Stimulated activated CD4-positive, alpha-beta T cell treated with anti-CD3 and anti-CD28 coated beads, Interleukin-12 subunit alpha, Interleukin-12 subunit beta, amount 100 ng/mL, for 48 hours (primary cell): ENCODE measurements at places on chromosomes 12 and 14.

DNA sequence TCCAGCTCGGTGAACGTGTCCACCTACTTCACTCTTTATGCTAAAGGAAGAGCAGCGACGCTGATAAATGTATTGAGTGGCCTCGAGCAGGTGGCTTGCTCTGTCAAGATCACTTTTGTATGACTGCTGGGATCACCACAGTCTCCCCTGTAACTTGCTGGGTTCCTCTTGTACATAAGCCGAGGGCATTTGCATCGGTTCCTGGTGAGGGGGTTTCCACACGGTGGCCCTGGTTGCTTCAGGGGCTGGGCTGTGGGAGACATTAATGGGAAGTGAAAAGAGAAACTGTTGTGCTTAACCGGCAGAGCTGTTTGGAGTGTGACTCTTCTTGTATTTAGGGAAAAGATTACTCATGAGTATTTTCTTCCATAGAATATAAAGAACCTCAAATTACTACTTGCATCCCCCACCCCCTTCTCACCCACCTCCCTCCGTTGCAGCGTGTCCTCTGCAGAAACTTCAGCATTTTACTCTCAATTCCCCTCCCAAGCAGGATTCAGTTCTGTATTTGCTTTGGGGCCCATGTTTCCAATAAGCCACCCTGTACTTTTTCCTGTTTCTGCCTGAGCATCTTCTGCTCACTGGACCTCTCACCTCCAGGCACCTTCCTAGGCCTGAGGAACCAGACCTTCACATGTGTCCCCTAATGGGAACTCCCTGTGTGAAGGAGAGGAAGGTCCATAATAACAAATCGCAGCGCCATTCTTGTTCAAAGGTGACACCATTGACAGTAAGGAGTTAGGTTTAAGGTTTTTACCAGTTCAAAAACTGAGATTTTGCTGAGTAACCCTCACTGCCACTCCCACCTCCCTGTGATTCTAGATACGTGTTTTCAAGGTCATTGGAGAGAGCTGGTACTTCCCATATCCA, 187.0 kb downstream of the ETV6 start:
- DNase-seq = peak; percentile 62

GRCh38 chr14:22982477-22983245, at the start of gene AJUBA:
AJUBA (minus strand) TSS chr14:22982551; CDS start chr14:22982266, 285 bp downstream.
- DNase-seq = peak; percentile 77

GRCh38 chr12:99049774-99050173, 404.7 kb downstream of the APAF1 start:
- no peak for DNase-seq

DNA sequence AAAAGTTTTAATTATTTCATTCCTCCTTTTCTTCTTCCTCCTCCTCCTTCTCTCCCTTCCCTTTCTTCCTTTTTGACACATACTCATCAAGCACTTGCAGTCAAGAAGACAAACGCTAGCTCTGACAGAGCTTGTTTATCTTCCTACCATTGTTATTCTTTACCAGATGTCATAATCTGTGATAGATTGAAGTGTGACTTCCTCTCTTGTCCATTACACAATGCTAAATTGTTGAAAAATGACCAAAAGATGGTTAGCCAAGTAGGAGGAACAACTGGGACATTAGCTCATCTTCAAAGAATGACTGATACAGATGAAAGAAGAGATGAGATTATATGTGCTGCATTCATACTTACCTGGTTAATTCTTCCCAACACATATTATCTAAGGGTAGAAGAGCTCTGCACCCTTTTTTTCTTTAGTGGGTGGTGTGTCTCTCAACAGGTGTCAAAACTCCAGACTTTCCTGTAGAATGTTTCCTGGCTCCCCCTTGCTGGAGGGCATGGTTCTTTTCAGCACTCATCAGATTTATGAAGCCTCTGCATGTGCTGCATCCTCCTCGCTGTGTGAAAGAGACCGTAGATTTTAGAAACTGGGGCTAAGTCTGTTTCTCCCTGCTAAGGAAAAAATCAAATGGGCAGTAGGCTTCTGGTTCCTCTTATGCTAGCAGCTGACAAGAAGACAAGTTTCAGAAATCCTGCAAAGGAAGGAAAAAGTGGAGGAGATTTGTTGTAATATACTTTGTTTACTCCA, 147.1 kb downstream of the TMX1 start:
- no peak for DNase-seq

GRCh38 chr14:63478437-63478852, 64.7 kb downstream of the PPP2R5E start:
- no peak for DNase-seq

GRCh38 chr14:86179980-86180379, 650.0 kb downstream of the FLRT2 start:
- no peak for DNase-seq

DNA sequence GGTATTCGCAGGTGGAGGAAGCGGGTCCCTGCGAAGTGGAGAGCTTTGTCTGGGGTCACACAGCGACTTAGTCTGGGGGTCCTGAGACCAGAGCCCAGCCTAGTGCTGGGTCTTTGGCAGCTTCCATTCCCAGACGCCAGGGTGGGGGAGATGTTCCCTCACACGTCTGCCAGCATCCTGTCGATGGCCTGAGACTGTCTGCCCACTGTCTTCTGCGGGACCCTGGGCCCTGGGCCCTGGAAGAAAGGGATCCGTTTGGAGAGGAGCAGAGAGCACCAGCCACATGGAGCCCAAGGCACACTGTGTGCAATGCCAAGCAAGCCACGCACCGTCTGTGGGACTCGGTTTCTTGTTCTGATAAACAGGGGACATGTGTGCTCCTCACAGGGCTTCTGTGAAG, 197.2 kb downstream of the KIF26A start:
- no peak for DNase-seq

DNA sequence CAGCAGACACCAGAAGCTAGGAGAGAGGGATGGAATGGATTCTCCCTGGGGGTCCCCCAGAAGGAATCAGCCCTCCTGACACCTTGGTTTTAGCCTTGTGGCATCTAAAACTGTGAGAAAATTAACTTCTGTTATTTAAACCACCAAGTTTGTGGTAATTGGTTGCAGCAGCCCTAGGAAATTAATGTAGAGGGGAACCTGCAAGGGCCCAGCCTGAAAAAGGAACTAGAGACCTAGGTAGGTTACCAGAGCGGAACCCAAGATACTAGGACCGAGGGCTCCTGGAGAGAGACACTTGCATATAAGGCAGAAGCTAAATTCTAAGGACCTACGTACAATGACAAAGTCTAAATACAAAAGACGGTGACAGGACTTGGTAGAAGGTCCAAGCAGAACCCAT, 8.1 kb upstream of the DENND5B start:
- no peak for DNase-seq

- no peak for DNase-seq
These were observed 55.0 kb downstream of the SVOP start for GRCh38 chr12:108965886-108966285.

DNA sequence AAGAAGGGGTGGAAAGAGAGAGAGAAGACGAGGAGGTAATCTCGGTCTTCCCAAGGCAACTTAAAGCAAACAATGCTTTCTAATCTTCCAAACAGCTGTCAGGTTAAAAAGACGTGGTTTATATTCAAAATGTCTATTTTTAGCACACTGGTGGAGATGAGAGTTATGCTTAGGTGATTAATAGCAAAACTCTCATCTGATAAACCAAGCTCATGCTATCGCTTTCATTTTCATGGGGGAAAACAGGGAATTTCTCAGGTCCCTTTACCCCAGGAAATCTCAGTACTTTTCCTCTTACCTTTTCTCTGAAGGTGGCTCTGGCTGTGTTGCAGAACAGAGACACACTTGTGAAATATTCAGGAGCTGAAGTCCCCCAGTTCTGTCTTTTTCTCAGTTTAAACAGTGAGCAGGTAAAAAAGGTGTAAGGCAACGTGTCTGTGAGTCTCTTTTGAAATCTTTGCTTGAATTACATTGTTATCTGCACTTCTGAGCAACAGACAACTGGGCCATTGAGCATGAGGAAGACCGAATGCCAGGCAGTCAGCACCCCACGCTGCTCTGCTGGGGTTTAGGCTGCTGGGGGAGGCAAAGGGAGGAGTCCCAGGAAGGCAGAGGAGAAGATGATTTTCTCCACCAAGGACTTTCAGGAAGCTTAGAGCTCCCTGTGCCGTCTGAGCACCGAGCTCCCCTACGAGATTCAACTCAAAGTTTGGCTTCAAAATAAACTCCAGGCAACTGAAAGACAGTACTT, 759.3 kb downstream of the BCL11B start:
- no peak for DNase-seq

DNA sequence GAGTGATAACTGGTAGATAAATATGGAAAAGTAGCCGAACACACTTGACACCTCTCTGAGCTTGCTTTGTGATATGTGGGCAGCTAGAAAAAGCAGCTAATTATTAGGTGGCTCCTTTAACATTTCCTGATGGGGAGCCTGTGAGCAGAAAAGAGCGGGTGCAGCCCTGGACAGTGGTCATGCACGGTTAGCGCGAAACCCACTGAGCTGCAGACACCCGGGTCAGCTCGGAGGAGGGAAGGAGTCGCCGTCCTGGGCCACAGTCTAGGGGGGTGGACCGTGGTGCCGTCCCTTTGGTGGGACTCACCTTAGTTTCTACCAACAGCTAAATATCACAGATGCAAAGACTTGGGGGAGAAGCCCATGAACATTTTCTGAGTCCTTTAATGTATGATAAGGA, 6.6 kb downstream of the COA8 start:
- DNase-seq = no peak

DNA sequence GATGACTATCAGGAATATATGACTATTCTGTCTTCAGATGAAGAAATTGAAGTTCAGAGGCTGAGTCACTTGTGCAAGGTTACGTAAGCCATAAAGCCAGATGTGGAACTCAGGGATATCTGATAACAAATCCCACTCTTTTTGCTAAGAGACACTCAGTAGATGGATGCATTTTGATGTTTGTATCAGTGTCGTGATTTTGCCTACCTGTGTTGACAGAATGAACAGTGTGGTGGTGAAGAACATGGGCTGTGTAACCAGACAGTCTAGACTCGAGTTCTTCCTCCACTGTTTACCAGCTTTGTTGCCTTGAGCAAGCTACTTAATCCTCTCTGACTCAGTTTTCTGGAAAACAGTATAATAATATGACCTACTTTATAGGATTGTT, 93.9 kb downstream of the DAAM1 start:
- DNase-seq = no peak

DNA sequence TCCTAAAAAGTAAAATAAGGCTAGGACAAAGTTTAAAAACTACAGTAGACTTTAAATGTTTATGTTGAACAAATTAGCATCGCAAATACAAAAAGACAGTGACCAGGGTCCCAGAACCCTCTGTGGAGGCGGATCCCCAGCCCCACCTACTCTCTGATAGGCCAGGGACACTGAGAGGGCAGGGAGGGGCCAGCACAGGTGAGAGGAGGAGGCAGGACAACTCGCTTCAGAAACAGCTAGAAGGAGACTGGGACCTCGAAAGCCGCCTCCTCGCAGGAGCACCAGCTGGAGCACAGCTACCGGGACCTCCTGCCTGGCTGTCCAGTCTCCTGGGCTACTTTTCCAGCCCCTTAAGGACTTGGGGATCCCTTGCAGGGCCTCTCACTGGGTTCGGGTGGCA, 992 bp downstream of the DNAH10 start:
- DNase-seq = no peak

DNA sequence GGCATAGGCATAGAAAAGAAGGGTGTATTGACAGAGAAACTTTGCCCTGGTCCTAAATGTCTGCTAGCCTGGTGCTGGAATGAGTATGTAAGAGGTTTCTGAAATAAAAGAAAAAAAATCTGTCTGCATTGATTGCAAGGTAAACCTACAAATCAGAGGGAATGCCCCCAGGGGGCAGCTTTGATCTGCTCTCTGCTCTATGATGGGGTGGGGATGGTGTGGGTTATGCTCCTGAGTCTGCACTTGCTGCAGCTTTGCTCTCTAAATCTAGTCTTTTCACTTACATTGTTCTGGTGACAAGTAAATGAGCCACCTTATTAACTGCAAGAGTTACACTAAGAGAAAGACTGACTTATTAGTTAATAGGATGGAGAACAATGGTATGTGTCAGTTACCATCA, 468.4 kb upstream of the STXBP6 start:
- DNase-seq = no peak

GRCh38 chr12:106301241-106301610, 1.3 kb upstream of the TCP11L2 start:
- DNase-seq = no peak

DNA sequence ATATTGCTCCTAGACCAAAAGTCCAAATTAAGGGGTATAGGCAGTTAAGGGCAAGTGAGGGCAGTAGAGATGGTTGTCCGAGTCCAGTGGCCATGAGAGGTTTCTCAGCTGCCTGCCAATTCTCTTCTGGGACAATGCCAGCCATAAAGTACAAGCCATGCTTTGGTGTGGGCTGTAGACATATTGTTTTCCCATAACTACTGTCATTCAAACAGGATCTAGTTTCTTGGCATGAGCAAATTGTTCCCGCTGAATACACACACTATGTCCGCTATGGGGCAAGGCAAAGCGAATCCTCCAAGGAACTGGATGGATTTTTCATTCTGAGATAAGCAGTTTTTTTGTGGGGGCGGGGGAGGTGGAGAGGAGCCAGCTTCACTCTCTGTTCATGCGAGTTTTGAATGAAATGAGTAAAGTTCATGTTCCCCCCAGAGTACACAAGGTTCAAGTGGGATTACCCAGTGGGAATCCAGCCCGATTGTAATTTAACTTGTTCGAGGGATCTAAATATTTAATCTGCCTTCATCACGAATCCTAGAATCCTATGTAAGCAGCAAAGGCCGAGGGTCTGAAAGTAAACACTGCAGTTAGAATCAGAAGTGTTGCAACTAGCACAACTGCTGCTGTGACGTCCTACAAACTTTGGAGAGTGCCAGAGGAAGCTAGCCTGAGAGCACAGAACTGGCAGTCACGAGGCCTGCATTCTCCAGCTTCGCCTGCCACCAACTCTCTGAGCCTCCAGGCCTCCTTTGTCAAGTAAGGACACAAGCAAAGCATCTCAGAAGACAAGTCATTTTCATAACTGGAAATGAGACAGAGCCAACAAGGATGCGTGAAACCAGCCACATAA, 137.0 kb downstream of the CRADD start:
- no peak for DNase-seq

DNA sequence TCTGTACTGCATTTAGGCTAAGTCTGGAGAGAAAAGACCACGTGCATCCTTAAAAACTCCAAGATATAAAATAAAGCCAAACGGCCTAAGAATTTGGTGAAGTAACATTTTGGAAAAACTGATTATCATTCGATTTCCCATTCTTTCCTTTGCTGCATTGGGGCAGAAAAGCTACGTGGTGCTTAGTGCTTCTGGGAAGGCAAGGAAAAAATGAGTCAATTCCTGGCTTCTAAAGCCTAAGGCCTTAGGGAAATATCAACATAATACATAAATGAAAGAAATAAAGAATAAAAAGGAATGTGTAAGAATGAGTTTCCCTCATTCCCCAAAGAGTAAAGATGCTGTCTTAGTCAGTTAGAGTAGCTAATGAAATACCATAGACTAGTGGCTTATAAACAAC, 520.5 kb downstream of the GLT1D1 start:
- no peak for DNase-seq

DNA sequence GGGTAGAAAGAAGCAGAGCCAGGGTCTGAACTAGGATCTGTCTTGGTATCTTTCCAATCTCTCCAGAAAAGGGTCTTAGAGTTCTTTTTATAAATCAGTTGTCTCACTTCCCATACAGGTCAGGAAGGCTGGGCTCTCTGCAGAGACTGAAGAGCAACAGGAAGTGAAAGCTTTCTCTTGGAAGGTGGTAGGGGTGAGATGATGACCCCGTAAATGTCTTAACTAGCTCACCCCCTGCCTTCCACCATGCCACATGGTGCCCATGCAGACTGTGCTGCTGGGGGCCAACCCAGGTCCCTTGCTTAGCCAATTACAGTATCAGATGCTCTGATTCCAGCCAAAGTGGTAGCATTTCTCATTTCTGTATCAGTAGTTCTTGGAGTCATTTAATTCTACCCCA, 17.6 kb upstream of the RASSF8 start:
- DNase-seq = no peak

GRCh38 chr12:5459051-5459782, 27.3 kb downstream of the NTF3 start:
- DNase-seq = no peak
